ENCODE measurements at places on chromosomes 5 and 9.

DNA sequence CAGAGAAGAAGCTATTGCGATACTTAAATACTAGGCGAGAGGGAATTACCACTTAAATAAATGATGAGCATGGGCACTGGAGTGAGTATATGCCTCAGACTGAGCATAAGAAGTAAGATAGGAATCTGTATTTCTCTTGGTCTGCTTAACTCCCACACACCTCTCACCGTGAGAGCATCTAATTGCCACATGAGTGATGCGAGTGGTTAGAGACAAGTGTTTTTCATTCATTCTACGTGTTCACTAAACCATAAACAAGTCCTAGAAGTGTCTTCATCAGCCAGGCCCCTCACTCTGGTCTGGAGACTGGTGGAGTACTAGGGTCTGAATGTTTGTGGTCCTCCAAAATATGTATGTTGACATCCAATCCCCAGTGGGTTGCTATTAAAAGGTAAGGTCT is 150.2 kb upstream of the SLC12A2 start:
- no peak for DNase-seq

- DNase-seq: no peak
Measured at GRCh38 chr9:126700296-126700695, 86.6 kb downstream of the LMX1B start.

DNA sequence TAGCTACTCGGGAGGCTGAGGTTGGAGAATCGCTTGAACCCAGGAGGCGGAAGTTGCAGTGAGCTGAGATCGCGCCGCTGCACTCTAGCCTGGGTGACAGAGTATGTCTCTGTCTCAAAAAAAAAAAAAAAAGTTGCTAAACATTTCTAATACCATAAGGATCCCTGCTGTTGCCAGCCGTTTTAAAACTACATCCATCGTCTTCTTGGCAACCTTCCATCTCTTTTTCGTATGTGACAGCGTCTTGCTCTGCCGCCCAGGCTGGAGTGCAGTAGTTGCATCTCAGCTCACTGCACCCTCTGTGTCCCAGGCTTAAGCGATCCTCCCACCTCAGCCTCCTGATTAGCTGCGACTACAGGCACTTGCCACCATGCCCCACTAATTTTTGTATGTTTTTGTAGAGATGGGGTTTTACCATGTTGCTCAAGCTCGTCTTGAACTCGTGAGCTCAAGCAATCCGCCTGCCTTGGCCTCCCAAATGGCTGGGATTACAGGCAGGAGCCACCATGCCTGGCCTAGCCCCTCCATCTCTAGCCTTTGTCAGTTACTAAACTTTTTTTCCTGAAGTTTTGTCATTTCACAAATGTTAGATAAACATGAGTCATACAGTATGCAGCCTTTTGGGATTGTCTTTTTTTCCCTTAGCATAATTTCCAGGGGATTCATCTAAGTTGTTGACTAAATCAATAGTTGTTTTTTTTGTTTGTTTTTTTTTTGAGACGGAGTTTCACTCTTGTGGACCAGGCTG is 13.5 kb downstream of the NSD1 start:
- DNase-seq: peak; percentile 66

GRCh38 chr9:86557063-86557766 is 203.0 kb upstream of the TUT7 start:
- DNase-seq: peak; percentile 82

DNA sequence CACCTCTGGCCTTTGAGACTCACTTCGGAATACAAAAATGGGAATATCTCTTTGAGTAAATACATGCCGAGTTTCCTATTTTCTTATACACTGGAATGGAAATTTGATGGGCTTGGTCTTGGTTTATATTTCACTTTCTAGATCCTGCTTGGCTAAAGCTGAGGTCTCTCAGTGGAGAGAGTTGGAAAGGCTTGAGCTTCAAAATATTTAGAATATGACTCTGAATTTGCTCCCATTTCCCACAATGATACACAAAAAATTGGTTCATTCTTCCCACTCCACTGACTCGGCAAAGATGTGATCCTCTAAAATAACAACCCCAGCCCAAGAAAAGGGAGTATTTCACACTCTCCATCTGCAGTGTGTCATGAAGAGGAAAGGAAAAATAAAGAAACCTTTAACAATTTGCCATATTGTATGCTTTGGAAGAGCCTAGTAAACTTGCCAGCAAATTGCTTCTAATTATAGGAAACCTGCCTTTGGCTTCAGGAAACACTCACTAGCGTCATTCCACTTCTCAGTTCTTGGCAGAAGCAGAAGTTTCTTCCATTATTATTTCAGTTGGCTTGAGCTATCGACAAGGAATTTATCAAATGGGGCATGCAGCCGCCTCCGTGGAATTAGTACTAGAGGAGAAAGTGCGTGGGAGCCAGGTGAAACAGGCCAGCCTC is 302.9 kb downstream of the NSG2 start:
- peak; percentile 33 for DNase-seq

DNA sequence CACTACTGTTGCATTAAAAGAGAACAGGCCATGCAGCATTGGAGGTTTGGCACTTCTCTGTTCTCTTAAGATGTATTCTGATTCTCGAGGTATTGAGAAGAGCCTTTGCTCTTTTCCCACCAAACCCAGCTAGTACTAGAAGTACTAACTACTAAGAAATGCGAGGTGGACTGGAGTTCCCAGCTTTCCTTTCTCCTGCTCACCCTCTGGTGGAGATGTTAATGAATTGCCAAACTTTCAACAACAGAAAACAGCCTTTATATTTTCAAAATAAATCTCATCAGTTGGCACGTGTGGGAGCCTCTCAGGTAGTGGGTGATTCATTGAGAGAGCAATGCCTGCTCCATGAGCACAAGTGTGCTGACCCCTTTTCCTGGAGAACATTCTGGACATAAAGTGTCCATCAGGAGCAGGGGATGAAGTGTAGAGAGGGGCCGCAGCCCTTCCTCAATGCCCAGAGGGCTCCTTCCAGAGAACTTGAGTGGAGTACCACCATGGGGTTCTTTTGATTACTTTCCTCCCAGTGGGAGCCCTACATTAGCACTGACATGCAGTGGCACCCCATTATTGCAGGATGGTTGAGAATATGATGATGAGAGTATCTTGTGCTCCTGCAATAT is 45.7 kb downstream of the TMEM174 start:
- DNase-seq: peak; percentile 66

GRCh38 chr5:113817683-113818082 is 304.2 kb downstream of the YTHDC2 start:
- no peak for DNase-seq

Measured in EH (cell line).